ENCODE measurements at places on chromosomes 6 and 20.

GRCh38 chr6:6870921-6871320 is 236.8 kb upstream of the RREB1 start:
- H3K36me3 ChIP-seq, result no peaks in the 10 kb centered on the region
- H3K4me1 ChIP-seq, result no peaks in the 10 kb centered on the region
- no peak for DNase-seq
- no peak overlapping the region for H3K4me3 ChIP-seq
- no peaks in the 10 kb centered on the region for H3K27me3 ChIP-seq

DNA sequence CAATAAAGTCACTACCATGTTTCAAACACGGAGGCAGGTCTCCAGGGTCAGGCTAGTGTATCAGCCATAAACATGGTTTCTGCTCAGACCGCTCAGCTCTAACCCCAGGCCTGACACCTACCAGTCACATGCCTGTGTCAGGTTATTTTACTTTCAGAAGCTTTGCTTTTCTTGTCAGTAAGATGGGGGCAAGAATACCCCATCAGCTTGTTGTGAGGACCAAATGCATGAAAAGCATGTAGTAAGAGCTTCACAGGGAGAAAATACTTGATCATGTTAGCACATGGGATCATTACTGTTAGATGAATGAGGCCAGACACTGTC is 65.2 kb upstream of the PIM1 start:
- peak overlapping the region; percentile 83 for H3K4me3 ChIP-seq
- H3K27ac ChIP-seq, result peak overlapping the region; percentile 98
- DNase-seq, result no peak
- no peaks in the 10 kb centered on the region for H3K27me3 ChIP-seq
- H3K4me1 ChIP-seq, result peaks cover 46% of the 10 kb centered on the region

GRCh38 chr20:34744847-34745246 is 40.7 kb downstream of the TP53INP2 start:
- no peaks in the 10 kb centered on the region for H3K4me1 ChIP-seq
- peaks cover 22% of the 10 kb centered on the region for H3K36me3 ChIP-seq
- DNase-seq, result no peak
- no peak overlapping the region for H3K4me3 ChIP-seq
- H3K27me3 ChIP-seq, result no peaks in the 10 kb centered on the region

GRCh38 chr6:14802514-14803160 is 443.2 kb upstream of the JARID2 start:
- H3K4me1 ChIP-seq, result peaks cover 17% of the 10 kb centered on the region
- peaks cover 3% of the 10 kb centered on the region for H3K36me3 ChIP-seq
- no peak for DNase-seq
- peaks cover 3% of the 10 kb centered on the region for H3K27me3 ChIP-seq
